ENCODE measurements at places on chromosomes 1 and 21. TPM values are rescaled to one million over a fixed set of nuclear protein-coding genes. Genes with fewer than 3 reads are reported as not detected.

The PODN gene
- 0.25 TPM for total RNA-seq

The PPP2R5A gene
- total RNA-seq: 49.5 TPM

The DNM3 gene
- 3.1 TPM for total RNA-seq

The MYOC gene
- total RNA-seq: not detected

The RIMKLA gene
- total RNA-seq: 0.06 TPM

The GUCA2A gene
- total RNA-seq: not detected

The GNAT2 gene
- total RNA-seq: 0.49 TPM

The OPN3 gene
- total RNA-seq: 9.4 TPM

The LAMC2 gene
- total RNA-seq: 71.0 TPM

The HFM1 gene
- total RNA-seq: 0.32 TPM

The PLA2G2F gene
- not detected for total RNA-seq

The ANKRD34A gene
- 0.13 TPM for total RNA-seq

The PLA2G4A gene
- total RNA-seq: 7.4 TPM

The POU2F1 gene
- total RNA-seq: 8.1 TPM

The SAMD13 gene
- 1.3 TPM for total RNA-seq

The GCSAML gene
- under 0.01 TPM for total RNA-seq

The CNKSR1 gene
- total RNA-seq: not detected

The IVL gene
- not detected for total RNA-seq

The PRAMEF10 gene
- not detected for total RNA-seq

The RALGPS2 gene
- 22.8 TPM for total RNA-seq

The MYBPH gene
- total RNA-seq: not detected

The SSX2IP gene
- 1.6 TPM for total RNA-seq

The OR2L13 gene
- not detected for total RNA-seq
